ENCODE measurements at places on chromosomes 6 and 20.
A peak's percentile ranks its signal among the peaks of the same experiment; 100 is the strongest.

DNA sequence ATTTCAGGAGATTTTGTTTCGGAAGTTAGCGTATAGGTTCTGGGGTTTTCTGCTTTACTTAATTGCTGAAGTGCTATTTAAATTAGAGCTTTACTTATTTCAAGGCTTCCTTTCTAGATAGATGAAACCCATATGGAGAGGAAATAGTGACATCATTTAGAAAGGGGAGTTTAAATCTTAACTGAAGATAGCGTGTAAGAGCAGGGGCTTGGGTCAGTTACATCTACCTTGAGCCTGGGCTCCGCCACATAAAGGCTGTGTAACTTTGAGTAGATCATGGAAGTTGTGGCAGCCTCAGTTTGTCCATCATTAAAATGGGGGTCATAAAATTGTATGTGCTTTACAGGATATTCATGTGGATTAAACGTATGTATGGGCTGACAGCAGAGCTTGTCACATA is 4.7 kb downstream of the CDS2 start:
- no peak for DNase-seq

DNA sequence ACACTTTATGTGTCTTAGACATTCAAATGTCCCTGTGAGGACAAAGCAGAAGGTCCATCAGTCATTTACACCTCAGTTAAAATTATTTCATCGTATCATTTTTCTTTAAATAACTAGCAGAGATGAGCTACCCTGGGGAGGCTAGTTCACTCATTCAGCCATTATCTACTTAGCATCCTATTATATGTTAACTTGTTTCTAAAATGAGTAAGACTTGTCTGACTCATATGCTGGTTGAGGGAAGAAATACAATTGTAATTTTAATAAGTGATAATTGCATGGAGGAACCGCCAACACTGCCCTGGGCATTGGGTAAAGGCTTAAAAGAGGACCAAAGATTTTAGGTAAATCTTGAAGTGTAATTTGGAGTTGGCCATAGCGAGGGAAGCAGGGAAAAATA is 12.4 kb upstream of the PTPRK start:
- no peak for DNase-seq

DNA sequence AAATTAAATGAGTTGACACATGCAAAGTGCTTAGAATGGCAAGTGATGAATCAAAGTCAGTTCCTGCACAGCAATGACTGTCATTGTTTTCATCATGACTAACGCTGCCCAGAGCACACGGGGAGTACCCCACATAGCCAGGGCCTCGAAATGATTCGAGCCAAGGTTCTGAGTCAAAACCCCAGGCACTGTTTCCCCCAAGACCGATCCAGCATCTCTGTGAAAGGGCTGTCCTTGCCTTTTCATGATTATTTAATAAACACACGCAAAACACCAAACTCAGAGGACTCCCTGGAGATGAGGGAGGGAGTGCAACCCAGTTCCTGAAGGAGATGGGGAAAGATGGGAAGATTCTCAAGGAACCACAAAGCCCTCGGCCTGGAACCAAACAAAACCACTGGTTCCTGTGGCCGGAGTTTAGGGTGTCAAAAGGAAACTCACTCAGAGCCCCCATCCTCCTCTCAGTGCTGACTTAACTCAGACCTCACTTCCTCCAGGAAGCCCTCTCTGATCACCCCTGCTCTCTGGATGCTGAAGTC is 3.8 kb downstream of the PREX1 start:
- peak; percentile 82 for DNase-seq

DNA sequence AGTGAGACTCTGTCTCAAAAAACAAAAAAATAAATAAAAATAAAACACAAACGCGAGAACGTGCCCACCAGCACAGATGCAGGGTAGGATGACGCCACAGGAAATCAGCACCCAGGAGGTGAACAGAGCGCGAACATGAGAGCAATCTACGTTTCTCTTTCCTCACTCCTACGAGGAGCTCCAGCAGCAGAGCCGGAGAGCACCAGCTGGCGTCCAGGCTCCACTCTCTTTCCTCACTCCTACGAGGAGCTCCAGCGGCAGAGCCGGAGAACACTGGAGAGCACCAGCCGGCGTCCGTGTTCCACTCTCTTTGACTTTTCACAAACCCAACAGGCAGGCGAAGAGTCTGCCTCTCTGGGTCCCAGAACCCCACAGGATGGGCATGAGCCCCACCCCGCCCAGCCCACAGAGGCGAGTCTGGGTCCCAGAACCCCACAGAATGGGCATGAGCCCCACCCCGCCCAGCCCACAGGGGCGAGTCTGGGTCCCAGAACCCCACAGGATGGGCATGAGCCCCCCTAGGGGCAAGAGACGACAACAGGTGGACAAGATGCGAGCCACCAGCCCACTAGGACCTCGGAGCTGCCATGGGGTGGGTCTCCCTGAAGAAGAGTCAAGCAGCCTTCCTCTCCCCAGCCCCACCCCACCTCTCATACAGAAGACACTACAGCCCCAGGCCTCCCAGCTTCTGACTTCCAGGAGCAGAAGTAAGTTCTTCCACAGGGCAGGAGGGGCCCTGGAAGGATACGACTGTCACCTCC is 20.2 kb downstream of the ZBTB46 start:
- no peak for DNase-seq

GRCh38 chr6:170429450-170429849 is 122.9 kb downstream of the FAM120B start:
- no peak for DNase-seq

- DNase-seq = no peak
These were observed 27.4 kb downstream of the ASXL1 start for GRCh38 chr20:32385541-32385940.

DNA sequence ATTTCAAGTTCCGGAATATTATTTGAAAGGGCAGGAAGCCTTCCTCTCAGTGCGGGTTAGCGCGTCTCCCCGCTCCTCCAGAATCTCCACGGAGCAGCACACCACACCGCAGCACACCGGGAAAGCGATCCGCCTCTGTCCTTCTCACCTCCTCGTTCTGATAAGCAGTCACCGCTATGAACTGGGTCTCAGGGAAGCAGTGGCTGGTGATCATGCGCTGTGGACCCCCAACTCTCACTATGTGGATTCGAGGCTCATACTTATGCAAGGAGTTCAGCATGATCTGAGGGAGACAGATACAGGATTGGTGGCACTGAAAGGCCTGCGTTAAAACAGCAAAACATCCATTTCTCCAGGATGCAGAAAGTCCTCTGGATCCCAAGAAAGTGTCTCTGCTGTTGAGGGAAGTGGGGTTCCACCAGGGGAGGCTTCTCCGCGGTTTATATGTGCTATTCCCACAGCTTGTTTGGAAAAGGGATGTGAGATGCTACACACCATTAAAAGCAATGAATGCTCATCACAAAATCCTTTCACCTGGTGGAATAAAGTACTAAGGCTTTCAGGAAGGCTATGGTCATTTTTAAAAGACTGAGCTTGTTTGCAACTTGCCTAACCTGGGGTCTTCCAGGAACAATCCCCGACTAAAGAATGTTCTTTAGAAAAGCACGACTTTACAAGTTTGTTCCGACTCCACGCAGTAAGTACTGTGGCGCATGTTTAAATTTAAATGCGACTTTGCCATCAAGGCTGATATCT is 1.9 kb downstream of the TBXT start:
- DNase-seq = no peak

GRCh38 chr20:38997622-38998021 is 35.5 kb downstream of the DHX35 start:
- DNase-seq = peak; percentile 77

- DNase-seq = no peak
These were observed 21.9 kb upstream of the MBOAT1 start for GRCh38 chr6:20234136-20234535.

DNA sequence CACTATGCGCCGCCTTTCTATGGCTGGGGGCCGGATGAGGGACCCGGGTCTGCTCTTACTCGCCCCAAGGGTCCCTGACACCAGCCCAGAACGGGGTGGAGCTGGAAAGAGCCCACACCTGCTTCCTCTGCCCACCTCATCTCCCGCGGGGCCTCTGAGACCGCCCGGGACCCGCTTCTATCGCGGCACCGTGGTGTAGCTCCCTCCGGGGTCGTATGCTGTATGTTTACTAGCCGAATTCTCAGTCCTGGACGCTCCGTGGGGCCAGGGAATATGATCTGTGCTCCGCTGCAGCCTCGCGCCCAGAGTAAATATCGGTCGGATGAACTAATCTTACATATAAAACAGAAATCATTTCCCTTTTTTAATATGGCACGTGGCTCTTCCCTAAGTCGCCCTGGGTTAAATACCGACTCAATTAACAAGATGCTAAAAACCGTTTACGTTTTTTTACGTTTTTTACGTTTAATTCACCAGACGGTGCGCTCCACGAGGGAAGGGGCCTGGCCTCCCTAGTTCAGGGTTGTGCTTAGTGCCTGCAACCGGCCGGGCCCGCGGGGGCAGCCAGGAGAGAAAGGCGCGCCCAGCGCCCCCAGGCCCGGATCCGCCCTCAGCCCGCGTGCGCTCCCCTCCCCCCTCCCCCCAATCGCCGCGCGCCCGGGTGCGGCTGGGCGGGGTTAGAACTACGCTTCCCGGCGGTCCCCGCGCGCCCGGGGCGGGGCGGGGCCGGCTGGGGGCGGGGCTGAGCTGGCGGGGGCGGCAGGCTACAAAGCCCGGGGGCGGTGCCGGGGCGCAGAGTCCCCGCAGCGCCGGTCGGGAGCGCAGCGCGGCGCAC is at the start of gene RBM38:
TSS of gene RBM38 (plus strand) at position 793 of the 835 bp plus-strand sequence. CDS start 186 bp downstream, outside the sequence.
- peak; percentile 86 for DNase-seq

- no peak for DNase-seq
These were observed 221.0 kb upstream of the SULF2 start for GRCh38 chr20:48006036-48006833.

GRCh38 chr6:22049002-22049401 is 247.8 kb downstream of the PRL start:
- no peak for DNase-seq

DNA sequence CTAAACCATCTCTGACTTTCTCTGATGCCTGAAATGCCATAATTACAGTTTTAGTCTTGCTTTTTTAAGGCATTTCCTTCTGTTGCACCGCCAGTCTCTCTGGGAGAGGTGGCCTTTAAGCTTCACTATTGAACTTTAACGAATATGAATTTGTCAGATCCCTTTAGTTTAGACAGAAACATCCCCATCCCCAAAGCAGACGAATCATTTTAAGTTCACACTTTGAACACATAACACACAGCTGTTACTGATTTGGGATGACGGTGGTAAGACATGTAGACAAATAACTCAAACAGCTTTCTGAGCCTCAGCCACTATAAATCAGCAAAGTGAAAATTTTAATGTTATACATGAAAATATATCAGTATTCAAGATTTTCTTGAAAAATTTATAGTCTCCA is 7.2 kb upstream of the IPCEF1 start:
- no peak for DNase-seq

GRCh38 chr6:72580281-72580940 is 41.5 kb upstream of the KCNQ5 start:
- DNase-seq = no peak

DNA sequence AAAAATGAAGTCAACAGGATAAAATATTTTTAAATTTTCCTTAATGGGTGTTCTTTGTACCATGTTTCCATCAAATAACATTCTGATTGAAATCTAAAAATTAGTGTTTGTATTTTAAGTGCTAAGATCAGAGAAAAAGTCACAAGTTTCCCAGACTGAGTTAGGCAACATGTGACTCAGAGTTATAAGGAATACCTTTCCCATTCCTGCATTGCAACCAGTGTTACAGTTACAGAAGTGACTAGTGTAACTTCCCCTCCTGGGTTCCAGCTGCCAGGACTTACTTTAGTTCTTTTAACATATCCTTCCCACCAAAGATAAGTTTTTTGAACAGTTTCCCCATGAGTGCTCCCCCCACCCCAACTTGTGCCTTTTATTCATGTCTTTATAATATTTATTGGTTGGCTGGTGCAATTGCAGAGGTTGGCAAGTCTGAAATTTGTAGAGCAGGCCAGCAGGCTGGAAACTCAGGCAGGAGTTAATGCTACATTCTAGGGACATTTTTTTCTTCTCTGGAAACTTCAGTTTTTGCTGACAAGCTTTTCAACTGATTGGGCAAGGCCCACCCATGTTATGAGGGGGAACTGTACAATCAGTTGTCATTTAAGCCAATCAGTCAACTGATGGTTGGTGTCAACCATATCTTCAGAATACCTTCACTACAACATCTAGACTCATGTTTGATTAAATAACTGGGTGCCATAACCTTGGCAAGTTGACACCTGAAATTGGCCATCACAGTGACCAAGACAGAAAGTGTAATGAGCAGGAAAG is 22.9 kb upstream of the ESR1 start:
- no peak for DNase-seq

GRCh38 chr6:166325383-166326042 is 16.8 kb downstream of the SFT2D1 start:
- DNase-seq = no peak

GRCh38 chr20:58482416-58482815 is 32.8 kb downstream of the APCDD1L start:
- DNase-seq = no peak

DNA sequence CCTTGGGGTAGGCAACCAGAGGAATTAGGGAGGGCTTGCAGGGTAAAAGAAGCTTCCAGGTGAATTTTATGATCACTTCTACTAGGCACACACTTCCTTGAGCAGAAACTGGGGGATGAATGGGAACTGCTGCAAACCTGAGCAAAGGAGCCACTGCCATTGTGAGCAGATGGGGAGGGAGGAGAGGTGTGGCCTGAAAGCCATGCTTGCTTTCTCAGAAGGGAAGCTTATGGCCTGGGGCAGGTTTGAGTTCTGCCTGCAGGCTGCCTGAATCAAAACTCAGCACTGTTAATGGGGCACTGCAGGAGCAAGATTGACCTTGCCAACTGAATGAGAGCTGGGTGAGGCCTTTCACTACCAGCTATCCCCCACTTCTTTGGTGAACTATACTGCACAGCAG is 328.1 kb downstream of the NKAIN2 start:
- no peak for DNase-seq

DNA sequence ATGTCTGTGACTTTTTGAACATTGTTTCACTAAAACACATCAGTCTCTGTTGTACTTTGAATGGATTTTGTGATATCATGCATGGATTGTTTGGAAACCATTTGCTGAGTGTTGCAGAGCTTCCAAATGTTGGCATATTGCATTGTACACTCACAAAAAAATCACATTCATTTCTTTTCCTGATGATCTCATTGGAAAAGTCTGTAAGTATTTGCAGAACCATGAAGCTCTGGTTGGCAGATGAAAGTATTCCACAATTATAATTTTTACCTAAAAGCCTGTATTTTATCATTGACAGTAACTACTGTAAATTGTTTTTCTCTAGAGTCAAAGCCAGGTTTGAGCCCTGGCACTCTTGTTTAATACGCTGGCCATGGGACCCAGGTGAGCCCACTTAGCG is 42.1 kb downstream of the VAPB start:
- DNase-seq = no peak
